ENCODE measurements at places on chromosomes 6 and 20.

DNA sequence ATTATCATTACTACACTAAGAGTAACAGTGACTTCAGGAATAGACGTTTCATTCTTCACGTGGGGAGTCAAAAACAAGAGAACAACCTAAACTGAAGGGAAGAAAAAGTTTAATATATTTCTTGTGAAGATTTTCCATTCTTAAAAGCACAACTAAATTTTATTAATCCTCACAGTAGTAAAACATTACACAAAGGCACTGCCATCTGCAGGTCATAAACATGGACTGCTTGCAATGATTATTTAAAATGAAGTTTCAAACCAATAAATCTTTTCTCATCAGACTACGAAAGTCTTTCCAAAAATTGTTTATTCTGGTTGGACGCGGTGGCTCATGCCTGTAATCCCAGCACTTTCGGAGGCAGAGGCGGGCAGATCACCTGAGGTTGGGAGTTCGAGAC, 2.6 kb downstream of the NCOA5 start:
- DNase-seq: no peak

GRCh38 chr6:16761471-16762267, 409 bp upstream of the ATXN1 start:
- DNase-seq: no peak

GRCh38 chr6:77424761-77425160, 38.5 kb downstream of the HTR1B start:
- no peak for DNase-seq

- no peak for DNase-seq
Measured at GRCh38 chr6:108123946-108124345, 41.9 kb upstream of the NR2E1 start.

GRCh38 chr6:131761060-131761761, 46.6 kb upstream of the ENPP1 start:
- no peak for DNase-seq

GRCh38 chr6:98847416-98847778, 13.0 kb downstream of the POU3F2 start:
- DNase-seq: no peak

DNA sequence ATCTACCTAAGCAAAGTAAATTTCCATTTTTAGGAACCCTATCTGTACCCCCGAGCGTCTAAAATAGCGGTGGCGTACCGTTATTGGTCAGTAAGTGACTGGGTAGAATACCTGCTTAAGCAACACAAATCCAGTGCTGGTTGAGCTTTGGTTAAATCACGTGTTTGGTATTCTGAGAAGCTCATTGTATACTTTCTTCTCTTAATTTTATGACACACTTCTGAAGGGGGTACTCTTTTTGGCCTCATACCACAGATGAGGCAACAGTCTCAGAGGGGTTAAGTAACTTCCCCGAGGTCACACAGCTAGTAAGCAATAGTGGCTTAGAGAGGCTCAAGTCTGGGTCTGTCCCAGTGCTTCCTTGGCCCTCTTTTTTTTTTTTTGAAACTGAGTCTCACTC, 151.2 kb downstream of the TFAP2C start:
- no peak for DNase-seq

DNA sequence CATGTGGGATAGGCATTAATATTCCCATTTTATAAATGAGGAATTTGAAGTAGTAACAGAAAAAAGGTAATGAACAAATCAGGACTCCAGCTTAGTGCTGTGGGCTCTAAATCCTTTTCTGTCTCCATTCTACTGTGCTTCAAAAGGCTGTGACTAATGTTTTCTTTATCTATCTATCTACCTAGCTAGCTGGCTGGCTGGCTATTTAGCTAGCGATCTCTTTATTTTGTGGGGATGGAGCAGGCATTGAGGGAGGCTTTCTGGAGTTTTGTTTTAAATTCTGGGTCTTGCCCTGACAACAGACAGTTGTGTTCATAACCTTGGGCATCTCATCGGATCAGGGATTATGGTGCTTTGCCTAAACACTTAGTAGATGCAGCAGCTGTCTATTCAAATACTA, 139.2 kb downstream of the SOX4 start:
- DNase-seq: no peak

DNA sequence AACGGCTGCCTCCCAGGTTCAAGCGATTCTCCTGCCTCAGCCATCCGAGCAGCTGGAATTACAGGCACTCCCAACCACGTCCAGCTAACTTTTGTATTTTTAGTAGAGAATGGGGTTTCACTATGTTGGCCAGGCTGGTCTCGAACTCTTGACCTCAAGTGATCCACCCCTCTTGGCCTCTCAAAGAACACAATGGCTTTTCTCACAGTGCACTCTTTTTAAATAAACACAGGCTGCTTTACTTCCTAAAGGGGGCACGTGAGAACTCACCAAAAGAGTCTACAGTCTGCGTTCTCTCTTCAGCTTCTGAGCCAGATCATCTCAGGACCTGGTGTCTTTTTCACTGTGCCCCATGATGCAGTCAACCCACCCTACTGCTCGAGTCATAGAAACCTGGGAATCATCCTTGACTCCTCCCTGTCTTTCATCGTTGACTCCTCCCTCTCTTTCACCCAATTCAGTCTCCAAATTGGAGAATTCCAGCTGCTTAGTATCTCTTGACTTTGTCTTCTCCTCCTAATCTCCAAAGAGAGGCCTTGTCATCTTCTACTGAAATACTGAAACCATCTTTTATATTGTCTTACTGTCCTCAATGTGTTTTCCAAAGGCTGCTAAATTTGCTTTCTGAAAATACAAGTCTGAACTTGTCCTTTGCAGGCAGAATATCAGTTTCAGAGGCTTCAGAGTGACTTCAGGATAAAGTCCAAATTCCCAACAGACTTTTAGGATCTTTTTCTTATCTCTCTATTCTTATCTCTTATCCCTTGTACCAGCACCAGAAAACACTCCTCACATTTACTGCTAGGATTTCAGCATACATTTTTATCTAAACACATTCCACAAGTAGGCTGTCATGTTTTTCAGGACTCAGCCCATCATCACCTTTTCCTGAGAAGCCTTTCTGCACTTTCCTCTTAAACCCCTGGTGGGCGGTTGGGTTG, 323.4 kb downstream of the SYNE1 start:
- no peak for DNase-seq

DNA sequence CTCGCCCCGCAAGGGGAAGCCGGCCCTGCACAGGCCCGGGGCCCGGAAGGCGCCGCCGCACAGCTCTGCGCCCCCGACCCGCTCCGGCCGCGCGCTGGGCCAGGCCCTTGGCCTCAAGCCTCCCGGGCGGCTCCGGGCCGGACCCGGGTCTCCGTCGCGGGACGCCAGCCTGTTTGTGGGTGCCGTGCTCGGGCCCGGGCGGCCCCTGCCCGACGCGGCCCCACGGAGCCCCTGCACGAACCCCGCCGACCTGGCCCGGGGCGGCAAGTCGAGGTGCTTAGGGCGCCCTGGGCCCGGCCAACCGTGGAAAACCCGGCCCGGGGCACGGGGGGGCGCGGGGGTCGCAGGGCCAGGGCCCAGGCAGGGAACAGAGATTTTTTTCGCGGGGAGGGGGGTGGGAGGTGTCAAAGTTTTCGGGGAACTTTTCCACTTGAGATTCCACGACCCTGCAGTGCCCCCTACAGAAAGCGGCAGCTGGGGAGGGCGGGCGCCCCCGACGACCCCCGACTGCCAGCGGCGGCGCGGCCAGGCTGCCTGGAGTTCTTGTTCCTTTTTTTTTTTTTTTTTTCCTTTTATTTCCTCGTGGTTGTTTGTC, 805 bp upstream of the STX16 start:
- no peak for DNase-seq

DNA sequence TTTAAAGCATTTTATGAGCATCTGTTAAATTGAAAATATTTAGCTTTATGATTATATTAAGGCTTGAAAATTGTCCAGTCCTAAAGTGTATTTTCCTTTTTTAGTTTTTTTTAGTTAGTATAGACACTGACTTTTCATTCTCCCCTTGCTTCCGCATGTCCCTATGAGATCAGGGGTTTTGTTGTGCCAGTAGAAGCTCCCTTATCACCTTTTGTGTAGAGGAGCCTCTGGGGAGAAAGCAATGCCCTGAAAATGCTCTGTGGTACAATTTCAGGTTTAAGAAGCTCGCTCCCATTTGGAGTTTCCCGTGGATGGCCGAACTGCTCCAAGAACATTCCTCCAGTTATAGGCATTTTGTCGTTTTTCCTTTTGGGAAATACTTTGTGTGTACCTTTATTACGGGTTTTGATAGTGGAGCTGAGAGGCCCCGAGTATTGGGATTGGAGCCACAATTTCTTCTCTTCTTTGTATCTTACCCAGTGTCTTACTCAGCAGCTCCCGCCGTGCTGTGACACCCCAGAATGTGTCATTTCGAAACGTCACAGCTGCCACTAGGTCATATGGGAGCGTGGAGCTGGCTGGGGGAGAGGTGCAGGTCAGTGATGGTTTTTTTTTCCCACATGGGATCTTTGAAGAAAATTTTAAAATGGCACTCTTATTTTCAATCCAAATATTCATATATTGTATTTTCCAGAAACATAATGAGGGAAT, 49.9 kb downstream of the RPRD1B start:
- DNase-seq: no peak

DNA sequence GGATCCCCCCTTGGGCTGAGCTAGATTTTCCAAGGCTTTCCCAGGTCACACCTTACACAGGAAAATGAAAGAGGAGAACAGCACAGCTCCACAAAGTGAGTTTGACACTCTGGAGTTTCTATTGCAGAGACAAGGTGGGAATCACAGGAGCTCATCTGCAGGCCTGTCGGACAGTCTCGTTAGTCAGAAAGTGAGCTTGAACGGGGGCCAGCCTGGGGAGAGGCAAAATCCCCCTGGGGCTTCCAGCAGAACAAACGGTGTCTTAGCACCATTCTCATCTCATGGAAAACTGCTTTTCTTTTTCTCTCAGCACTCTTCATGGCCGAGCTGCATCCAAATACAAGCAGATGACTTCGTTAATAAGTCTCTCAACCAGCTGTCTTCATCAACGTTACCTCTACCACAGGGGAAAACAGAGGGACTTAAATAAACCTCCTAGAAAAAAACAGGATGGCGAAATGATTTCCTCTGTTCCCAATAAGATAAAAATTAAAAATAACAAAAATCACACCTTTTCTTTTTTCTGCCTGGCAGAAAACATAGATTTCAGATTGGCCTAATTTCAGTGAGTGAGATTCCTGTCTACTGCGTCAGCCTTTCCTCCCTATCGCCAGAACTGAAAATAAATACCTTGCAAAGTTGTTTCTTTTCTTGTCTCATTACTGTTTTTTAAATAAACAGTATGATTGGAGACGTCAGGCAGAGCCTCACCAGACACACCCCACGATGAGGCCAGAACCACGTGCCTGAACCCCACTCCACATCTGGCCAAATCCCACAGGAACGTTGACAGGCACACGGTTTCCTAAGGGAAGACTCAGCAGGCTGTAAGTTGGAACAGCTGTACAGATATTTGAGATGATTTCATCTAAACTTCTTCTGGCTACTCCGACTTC, 219.0 kb downstream of the TTLL2 start:
- DNase-seq: no peak

DNA sequence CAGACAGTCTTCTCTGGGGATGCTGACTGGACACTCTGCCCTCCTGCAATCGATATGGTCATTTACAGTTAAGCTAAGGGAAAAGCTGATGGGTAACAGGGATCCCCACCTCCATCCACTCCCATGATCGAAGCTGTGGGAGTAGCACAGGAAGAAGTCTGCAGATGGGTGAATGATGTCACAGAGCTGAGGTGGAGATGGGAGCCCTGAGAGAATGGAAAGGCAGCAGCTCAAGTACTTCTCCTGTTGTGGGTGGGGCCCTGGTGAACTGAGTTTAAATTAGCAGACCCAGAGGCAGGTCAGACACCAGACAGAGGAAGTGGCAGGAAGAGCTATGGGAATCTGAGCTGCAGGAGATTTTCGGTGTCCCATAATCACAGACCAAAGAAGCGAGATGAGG, 29.0 kb downstream of the HDGFL1 start:
- DNase-seq: no peak

- no peak for DNase-seq
Measured at GRCh38 chr6:34836451-34836850, 44.6 kb downstream of the BLTP3A start.

GRCh38 chr6:14728396-14729024, 517.4 kb upstream of the JARID2 start:
- DNase-seq: no peak

DNA sequence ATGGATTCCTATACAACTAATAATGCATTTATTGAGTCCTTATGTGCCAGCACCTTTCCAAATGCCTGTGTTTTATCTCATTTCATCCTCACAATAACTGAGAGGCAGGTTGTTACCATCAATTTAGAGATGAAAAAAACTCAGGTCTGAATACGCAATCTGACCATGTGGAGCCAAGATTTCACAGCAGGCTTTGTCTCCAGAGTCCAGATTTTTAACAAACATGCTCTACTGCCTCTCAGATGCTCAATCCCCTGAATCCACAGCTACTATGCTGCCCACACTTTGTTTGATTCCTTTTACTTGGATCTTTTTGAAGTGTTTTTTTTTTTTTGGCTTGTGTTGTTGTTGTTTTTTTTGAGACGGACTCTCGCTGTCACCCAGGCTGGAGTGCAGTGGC, 46.8 kb downstream of the B4GALT5 start:
- DNase-seq: no peak

DNA sequence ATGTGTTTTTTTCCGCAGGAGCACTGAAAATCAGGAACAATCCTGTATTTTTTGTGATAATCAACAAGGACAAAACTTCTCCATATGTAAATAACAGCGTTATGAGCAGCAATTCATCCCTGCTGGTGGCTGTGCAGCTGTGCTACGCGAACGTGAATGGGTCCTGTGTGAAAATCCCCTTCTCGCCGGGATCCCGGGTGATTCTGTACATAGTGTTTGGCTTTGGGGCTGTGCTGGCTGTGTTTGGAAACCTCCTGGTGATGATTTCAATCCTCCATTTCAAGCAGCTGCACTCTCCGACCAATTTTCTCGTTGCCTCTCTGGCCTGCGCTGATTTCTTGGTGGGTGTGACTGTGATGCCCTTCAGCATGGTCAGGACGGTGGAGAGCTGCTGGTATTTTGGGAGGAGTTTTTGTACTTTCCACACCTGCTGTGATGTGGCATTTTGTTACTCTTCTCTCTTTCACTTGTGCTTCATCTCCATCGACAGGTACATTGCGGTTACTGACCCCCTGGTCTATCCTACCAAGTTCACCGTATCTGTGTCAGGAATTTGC, at the start of gene TAAR6:
Gene TAAR6 (plus strand): TSS at position 102 of the 557 bp plus-strand sequence. CDS start 0 bp downstream, at position 102.
- no peak for DNase-seq

Measured in NCI-H2107 (cell line).